ENCODE measurements at places on chromosomes 2 and 18.

DNA sequence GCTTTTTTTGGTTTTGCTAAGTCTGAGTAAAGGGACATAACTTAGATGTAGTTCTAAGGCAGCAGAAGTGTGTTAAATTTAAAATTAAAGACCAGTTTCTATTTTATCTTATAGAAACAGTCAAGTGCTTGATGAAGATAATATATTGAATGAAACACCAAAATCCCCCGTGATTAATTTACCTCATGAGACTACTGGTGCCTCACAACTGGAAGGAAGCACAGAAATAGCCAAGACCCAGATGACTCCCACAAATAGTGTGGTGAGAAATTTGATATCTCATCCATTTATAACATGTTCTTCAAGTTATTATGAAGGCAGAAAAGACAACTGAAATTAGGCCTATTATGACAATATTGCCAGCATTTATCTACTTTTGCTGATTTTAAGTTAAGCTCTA, 45.6 kb downstream of the APLF start:
- no peak for DNase-seq

- DNase-seq: no peak
These were observed 83.1 kb downstream of the FARSB start for GRCh38 chr2:222572751-222573174.

GRCh38 chr2:10169581-10169980, 47.0 kb downstream of the RRM2 start:
- DNase-seq: no peak

GRCh38 chr2:26588576-26588975, 52.6 kb downstream of the CIB4 start:
- DNase-seq: no peak

DNA sequence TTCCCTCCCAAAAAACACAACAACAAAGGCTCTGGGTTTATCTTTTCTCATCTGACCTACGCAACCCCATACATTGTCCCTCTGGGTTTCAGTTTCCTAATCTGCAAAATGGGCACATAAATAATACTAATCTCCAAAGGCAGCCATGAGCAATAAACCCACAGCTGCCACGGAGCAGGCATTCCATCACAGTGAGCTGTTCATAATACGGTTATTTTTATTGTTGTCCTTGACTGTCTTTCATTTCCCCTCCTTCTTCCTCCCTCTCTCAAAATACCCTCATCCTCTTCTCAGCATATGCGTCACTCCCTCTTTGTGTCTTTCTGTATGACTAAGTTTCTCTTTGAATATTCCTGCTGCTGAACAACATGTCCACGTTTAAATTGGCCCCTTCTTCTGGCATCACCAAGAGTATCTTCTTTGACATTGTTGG, 129.8 kb upstream of the CAB39 start:
- DNase-seq: no peak

All from renal cortex interstitium (tissue), 15 donors.